ENCODE measurements at places on chromosomes 3 and 15. TPM values are rescaled to one million over a fixed set of nuclear protein-coding genes. Genes with fewer than 3 reads are reported as not detected.

TMEM212 gene
- not detected for total RNA-seq

CD200R1 gene
- total RNA-seq = 0.40 TPM

ARPP21 gene
- total RNA-seq = 63.2 TPM

CNTN6 gene
- not detected for total RNA-seq

CHRNA5 gene
- total RNA-seq = 1.1 TPM
